Bronchial smooth muscle cell (primary cell): ENCODE measurements at places on chromosomes 4 and X. TPM values are rescaled to one million over a fixed set of nuclear protein-coding genes. Genes with fewer than 3 reads are reported as not detected.

HERC5 gene
- 1.9 and 5.6 TPM in 2 replicates for total RNA-seq

KLB gene
- not detected in 2 replicates for total RNA-seq

DMRTC1 gene
- not detected in 2 replicates for total RNA-seq

FMR1NB gene
- not detected in 2 replicates for total RNA-seq

SEC24D gene
- total RNA-seq, result 44.8 and 46.3 TPM in 2 replicates

FAM156A gene
- 14.5 and 20.3 TPM in 2 replicates for total RNA-seq

ACE2 gene
- under 0.01 TPM in 1 of 2 replicates, not detected in the other for total RNA-seq

CT55 gene
- not detected in 2 replicates for total RNA-seq

TRIM75 gene
- not detected in 2 replicates for total RNA-seq

BRS3 gene
- total RNA-seq, result not detected in 2 replicates

TMSB15A gene
- total RNA-seq, result 0.43 and 2.0 TPM in 2 replicates

KLHL4 gene
- under 0.01 TPM in 2 replicates for total RNA-seq

EMCN gene
- total RNA-seq, result not detected in 2 replicates

SYP gene
- total RNA-seq, result 0.16 and 0.43 TPM in 2 replicates

NEK1 gene
- 9.4 and 11.3 TPM in 2 replicates for total RNA-seq
